Foreskin melanocyte (primary cell): ENCODE measurements at places on chromosomes 1 and 21.

DNA sequence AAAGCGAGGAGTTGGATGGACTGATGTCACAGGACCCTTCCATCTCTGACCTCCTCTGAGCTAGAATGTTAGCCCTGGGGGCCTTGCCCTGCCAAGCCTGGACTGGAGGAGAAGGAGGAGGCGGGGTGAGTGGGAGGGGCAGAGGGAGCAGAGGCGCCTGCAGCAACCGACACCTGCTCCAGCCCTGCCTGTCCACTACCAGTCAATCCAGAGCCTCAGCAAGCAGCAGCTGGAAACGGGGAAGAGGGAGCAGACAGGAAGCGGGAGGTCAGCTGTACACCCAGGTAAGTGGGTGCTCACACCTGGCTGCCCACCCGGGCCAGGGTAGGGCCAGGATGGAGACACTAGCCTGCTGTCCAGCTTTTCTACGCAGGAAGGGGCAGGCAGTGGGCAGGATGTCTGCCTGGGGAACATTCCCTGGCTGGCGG, at the start of gene IGFN1:
IGFN1 (plus strand) TSS at position 201 of the 428 bp plus-strand sequence. CDS start 2,470 bp downstream, outside the sequence.
- DNase-seq = no peak

DNA sequence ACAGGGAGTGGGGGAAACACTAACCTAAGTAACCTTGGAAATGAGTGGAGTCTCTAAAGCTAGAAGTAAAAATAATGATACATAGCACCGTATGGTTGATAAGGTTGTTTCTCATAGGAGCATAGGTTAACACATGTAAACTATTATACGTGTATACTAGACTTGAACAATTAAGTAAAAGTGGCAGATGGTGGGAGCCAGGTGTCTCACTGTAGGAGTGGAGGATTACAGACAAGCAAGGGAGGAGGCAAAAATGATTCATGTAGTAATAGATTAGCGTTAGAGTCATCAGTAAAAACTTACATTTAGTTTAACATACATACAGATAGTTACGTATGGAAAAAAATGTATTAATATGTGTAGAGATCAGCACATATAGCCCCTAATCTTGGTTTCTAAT, 138.4 kb upstream of the DSCAM start:
- DNase-seq = no peak

DNA sequence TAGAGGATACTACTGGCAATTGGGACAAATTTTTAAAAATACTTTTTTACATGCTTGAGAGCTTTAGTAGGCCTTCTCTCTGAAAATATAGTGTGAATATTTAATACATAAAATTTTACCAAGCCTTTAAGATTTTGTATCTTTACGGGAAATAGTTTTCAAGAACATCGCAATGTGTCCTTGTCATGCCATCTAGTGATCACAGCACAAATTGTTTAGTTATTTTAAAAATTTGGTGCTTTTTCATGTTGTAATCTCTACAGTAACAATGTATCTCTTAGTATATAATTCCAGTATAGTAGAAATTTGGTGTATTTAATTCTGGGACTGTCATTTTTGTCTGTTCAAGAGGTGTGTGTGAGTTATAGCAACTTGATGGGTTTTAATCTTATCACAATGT, 6.7 kb downstream of the CDC7 start:
- no peak for DNase-seq

DNA sequence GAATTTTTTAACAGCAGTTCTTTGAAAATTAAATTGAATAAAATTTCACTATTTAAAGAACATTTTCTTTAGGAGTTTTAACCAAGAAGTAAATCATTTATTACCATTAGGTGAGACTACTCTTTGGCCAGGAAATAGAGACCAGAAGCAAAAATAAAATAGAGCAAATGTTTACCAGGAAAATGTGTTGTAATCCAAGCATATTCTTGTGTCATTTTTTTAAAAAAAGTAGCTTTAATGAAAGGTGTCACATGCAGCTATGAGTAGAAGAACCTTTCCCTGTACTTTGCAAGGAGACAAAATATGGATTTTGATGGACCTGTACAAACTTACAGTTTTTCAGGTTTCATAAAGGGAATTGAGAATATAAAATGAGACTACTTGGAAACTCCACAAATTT, 140.8 kb downstream of the NFIA start:
- no peak for DNase-seq

- DNase-seq = no peak
These were observed 51.0 kb upstream of the ERRFI1 start for GRCh38 chr1:8077120-8077573.

- peak; percentile 37 for DNase-seq
These were observed 54.7 kb upstream of the MAN1A2 start for GRCh38 chr1:117312453-117313138.

GRCh38 chr1:60762176-60762575, 320.2 kb upstream of the NFIA start:
- no peak for DNase-seq

- DNase-seq = no peak
These were observed 368.5 kb downstream of the RPS6KC1 start for GRCh38 chr1:213419401-213420030.

- peak; percentile 80 for DNase-seq
These were observed 75.7 kb downstream of the BCAR3 start for GRCh38 chr1:93605812-93606512.

DNA sequence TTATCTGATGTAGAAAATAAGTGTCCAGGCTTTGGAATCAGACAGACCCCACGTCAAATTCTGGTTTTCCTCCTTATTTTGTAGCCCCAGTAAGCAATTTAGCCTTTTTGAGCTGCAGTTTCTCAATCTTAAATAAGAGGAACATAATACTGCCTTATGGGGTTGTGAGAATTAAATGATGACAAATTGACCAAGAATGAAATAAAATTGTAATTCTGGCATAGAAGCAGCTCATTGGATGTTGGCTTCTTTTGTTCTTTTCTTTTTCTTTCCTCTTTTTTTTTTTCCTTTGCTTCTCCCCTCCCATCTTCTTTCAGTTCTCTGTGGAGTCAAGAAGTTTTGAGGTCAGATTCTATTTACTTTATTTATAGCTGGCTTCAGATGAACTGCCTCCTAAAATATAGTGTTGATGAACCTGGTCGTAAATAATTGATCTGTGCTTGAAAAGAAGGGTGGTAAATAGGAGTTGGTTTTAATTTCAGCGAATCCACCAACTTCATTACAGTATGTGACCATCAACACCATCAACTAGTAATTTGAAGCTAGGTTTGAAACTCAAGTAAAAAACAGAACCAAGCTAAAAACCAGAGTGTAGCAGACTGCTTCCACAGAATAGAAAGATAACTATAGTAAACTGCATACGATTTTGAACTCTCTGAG, 81.1 kb downstream of the CACHD1 start:
- no peak for DNase-seq

GRCh38 chr1:245742896-245743295, 588.1 kb downstream of the KIF26B start:
- no peak for DNase-seq
